ENCODE measurements at places on chromosomes 12 and 14. TPM values are rescaled to one million over a fixed set of nuclear protein-coding genes. Genes with fewer than 3 reads are reported as not detected.
A peak's percentile ranks its signal among the peaks of the same experiment; 100 is the strongest.

PIK3C2G gene
- total RNA-seq, result 18.1 TPM

PROX2 gene
- total RNA-seq, result not detected

NEDD8 gene
- 73.5 TPM for total RNA-seq

TSHR gene
- total RNA-seq, result 2.9 TPM

AICDA gene
- 0.20 TPM for total RNA-seq

DICER1 gene
- 70.1 TPM for total RNA-seq

RNF212B gene
- not detected for total RNA-seq

CCDC177 gene
- total RNA-seq, result not detected

- DNase-seq, result no peak
These were observed 318.2 kb downstream of the BCL11B start for GRCh38 chr14:98953551-98954348.

DNA sequence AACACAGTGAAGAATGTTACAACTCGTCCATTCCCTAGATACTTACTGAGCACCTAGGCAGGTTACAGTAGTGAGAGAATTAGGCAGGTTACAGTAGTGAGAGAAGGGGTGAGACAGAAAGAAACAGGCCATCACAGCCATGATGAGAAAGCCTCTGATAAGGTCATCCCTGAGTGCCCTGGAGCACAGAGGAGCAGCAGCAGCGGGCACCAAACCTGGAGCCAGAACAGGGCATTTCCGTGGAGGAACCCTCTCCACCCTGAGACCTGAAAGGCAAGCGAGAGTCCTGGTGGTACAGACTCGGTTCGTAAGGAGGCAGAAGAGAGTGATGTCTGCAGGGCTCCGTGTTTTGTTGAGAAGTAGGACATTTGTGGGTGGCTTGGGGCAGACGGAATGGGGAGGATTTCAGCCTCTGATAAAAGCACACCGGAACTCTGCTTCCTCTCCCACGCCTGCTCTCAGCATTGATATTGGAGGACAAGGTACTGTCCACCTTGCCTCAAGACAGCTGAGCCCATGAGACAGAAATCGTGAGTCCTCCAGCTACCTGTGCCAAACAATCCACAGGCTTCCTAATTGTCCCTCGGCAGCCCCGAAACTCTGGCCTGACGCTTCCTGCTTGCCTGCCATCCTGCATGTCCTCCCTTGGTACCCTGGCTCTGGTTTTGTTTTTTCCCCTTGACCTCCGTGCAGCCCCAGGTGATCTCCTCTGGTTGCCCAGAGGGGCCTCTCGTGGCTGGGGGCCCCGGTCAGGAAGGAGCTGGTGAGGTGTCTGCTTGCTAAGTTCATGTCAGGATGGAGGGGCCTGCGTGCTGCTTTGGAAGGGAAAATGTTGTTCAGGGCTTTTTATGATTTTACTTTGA lies 136.1 kb downstream of the GCH1 start:
- DNase-seq, result no peak

GRCh38 chr14:76953311-76953945 lies 75.1 kb downstream of the IRF2BPL start:
- DNase-seq, result no peak

- no peak for DNase-seq
These were observed 46.7 kb downstream of the TMCC3 start for GRCh38 chr12:94603434-94604365.

DNA sequence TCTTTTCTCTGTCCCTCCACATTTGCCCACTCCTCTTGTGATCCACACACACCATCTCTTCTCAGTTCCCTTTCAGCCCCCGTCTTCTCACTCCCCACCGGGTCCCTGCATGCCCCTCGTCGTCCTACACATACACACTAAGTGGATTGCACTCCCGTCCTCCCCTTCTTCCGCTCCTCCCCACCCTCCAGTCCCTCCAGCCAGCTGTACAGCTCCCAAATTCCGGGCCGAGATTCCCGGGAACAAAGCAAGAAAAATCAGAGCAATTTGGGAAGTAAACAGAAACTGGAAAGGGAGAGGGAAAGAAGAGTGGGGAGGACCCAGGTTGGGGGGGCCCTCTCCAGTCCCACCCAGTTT lies 282 bp upstream of the IGFBP6 start:
- DNase-seq, result peak; percentile 53

DNA sequence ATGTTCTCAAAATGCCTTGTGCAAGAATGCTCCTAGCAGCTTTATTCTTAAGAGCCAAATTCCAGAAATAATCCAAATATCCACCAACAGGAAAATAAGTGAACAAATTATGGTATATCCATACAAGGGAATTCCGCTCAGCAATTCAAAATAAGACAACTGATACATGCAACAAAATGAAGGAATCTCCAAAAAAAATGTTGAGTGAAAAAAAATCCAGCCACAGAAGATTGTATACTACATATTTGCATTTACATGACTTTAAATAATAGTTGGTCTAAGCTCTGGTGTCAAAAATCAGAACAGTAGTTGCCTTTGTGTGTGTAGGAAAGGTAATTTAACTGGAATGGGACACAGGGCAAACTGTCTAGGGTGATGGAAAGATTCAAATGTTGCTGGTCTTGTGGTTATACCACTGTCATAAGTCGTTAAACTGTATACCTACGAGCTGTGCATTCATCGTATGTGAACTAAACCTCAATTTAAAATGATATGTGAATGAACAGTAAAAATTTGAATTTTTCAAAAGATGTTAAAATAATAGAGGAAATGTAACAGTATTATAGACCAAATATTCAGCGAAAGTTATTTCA lies 3.2 kb downstream of the CD69 start:
- DNase-seq, result no peak

- DNase-seq, result no peak
These were observed 130.8 kb downstream of the CAPZA3 start for GRCh38 chr12:18868717-18869116.

DNA sequence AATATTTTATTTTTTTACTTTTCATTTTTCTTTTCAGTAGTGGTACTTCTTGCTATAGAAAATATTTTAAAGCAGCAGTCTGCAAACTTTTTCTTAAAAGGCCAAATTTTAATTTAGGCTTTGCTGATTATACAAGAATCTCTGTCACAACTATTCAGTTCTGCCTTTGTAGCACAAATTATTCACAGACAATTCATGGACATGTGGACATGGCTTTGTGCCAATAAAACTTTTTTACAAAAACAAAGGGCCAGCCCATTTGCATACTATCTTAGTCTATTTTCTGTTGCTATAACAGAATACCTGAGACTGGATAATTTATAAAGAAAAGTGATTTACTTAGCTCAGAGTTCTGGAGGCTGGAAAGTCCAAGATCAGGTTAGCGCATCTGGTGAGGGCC lies 17.1 kb downstream of the LLPH start:
- DNase-seq, result no peak

DNA sequence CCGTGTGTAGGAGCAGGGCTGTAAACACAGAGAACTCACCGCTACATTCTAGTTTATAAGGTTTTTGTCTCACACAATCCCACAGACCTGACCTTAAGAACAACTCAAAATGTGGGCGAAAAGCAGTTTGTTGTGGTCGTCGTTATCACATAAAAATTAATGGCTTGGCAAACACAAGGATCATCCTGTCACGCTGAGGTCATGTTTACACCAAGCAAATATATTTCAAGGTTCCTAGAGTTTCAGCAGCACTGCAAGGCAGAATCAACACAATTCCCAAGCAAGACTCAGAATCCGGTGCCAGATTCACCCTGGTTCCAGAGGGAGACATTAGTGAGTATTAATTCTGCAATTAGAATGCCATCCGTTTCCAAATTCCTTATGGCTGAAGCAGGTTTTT lies 30.1 kb upstream of the MAP1LC3B2 start:
- DNase-seq, result peak; percentile 58

GRCh38 chr14:31527546-31527945 lies 33.7 kb upstream of the NUBPL start:
- no peak for DNase-seq

DNA sequence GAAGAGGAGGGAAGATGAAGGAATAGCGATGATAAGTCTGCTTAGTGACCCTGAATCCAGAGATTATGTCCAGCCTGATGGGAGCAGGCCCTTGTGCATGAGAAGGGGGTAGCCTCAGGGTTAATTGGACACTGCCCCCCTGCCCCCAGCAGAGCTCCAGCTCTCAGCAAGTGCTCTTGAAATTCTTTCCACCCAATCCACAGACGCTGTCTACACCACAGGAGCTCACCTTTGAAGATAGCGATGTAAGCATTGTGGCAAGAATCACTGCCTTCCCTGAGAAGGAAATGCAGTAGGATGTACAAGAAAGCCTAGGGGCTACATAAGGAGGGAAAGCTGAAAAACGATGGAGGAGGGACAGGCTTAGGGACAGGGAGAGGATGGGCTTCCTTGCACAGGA lies 39.4 kb downstream of the CRACR2A start:
- DNase-seq, result no peak

- DNase-seq, result no peak
These were observed 12.4 kb downstream of the IL22 start for GRCh38 chr12:68240975-68241374.

DNA sequence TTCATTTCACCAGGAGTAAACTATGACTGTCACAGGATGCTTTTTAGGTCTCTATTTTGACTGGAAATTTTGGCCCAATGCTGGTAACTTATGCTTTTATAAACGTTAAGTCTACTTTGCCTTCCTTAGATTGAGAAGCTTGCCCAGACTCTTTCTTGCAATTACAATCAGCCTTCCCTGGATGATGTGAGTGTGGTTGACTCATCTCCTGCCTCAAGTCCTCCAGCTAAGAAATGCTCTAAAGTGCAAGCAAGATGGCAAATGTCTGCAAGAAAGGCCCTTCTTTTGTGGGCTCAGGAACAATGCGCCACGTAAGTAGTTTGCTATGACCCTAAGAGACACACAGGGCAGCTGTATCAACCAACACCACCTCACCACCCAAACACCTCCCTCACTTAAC lies 96.9 kb downstream of the SYNE2 start:
- DNase-seq, result no peak

DNA sequence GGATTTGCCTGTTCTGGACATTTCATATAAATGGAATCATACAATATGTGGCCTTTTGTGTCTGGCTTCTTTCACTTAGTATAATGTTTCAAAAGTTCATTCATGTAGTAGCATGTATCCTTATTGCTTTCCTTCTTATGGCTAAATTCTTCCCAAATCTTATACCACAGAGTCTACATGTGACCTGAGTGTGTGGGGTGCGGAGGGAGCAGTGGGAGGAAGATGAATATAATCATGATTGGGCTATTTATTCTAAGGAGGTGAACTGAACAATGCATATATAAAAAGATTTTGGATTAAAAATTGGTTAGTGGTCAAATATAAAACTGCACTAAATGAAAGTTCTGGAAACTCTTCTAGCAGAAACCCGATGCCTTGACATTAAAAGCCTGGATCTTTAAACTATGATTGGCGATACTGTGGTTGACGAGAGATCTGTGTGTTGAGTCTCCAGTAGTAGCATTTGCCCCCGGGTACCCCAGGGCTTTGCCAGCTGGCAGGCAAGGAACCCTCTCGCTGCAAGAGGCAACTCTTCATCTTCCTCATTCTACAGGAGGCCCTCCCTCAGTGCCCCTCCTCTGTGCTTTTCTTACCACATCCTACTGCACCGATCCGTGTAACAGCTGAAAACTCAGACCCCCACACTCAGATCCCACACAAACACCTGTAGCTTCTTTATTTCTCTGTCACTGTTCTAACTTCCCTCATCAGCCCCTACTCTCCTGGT lies 2.6 kb downstream of the CYP46A1 start:
- DNase-seq, result no peak

DNA sequence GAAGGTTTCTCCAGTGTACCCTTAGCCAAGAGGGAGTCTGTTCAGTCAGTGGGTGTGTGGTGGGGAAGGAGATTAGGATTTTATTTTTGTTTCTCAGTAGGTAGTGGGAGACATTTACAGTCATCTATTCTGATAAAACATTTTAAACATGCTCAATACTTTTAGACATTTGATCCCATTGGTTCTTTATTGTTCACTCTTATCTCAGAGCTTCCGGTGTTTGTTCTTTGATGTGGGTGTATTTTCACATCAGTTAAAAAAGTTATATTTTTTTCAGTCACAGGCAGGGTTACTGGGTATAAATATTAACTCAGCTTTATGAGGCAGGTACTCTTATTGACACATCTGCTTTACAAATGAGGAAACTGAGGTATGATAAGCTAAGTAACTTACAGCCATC lies 43.3 kb upstream of the LRRK2 start:
- DNase-seq, result no peak

DNA sequence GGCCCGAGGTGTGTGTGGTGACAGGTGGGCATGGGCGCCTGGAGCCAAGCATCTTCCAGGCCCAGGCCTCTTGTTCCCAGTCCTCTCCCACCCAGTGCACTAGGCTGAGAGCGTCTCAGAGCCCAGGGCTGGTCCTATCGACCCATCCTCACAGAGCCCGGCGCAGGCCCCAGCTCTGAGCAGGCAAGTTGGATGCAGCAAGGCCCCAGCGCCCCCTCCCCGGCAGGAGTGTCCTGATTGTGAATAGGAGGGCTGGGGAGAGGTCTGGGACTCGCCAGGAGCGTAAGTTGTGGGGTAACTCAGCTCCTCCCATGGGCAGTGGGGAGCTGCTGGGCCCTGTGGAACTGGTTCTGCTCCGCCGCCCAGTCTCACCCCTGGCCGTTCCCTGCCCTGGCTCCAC lies 26.3 kb downstream of the CALM1 start:
- no peak for DNase-seq

DNA sequence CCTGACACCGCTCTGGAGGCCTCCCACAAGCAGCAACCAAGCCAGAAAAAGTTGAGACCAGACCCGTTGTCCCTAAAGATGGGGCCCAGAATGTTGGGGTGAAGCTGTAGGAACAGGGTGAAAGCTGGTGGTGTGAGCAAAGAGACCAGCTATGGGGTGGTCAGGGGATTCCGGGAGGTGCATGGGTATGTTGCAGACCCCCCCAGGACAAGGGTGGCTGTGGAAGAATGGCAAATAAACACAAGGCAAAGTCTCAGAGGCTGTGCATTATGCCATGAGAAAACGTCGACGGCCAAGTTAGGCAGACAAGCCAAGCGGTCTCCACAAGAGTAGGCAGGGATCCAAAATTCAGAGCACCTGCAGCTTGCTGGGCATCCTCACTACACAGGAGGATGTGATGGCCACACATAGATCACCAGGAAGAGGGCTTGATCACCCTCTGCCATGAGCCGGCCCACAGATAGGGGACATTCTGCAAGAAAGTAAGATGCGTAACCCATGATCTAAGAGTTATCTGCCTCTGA lies 58.8 kb upstream of the KCNA1 start:
- no peak for DNase-seq

- no peak for DNase-seq
These were observed 31.5 kb upstream of the CRADD start for GRCh38 chr12:93645702-93646101.

DNA sequence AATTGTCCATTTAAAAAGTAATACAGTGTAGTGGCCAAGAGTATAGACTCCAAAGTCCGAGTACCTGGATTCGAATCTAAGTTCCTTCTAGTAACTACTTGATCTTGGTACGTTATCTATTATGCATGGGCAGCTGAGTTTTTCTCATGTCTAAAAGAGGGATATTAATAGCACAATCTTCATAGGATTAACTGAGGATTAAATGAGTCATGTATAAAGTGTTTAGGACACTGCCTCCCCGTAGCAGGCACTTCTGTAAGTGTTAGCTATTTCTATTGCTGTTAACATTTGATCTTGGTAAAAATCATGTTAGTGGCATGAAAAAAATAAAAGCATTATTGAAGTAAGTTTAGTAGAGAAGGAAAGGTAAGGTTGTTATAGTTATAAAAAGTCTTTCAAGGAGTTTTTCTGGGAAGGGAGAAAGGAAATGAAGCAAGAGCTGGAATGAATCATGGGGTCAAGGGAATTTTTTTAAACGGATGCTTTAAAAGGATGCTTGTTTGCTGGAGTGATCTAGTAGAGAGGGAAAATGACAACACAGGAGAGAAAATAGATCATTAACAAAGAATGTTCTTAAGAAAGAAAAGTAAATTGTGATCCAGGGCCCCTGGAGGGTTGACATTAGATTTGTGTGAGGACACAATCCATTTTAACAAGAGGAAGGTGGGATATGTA lies 502.2 kb upstream of the USP15 start:
- DNase-seq, result no peak

GRCh38 chr12:103599274-103599673 lies 12.2 kb downstream of the STAB2 start:
- DNase-seq, result no peak

Data from skin of body (tissue), 3 donors.